ENCODE measurements at places on chromosomes 13 and 19.

DNA sequence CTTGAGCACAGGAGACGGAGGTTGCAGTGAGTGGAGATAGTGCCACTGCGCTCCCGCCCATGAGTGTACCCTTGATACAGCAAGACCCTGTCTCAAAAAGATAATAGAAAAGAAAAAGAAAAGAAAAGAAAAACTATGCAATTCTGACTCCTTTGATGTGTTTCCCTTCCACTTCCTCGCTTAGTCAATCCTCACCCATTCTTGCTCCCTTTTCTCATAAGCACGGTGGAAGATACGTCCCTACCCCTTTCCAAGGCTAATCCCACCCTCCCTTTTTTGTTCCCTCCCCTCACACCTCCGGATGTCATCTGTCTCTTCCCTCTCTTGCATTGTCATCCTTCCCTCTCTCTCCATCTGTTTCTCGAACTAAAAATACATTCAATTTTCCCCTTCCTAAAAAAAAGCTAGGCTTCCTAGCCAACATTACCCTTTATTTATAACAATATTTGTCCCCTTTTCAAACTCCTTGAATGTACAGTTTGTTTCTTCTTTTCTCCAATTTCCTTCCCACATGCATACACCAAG lies 40.5 kb upstream of the ITM2B start:
- DNase-seq, result no peak

DNA sequence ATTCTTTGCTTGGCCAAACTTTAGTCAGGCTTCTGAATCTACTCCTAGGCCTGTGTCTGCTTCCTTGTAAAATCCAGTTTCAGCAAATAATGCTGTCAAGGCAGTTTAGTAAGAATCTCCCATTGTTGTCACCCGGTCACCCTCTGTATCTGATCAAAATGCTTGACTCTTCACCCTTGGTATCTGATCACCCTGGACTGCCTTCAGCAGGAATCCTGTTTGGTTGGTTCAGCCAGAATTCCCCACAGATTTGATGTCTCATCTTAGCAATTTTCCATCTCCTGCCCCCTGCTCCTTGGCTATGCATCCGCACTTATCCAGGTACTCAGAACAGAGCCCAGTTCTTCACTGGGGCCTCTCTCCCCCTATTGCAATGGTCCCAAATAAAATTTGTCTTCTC lies 172.4 kb upstream of the UBL3 start:
- DNase-seq, result no peak

DNA sequence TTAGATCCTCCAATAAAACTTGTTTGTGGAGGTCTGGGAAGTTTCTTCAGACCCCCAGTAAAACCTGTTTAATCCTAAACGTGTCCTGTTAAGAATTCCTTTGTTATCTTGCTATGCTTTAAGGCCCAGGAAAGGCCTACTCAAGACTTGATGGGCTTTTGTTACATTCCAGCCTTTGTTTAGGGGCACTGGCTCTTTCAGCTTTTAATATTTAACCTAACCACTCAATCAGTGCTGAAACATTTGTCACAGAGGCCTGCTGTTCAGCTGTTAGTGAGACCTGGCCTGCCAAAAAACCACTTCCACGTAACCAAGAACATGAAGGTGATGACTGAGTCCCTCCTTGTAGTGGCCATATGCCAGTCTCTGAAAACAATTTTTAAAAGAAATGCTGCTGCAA lies 41.7 kb downstream of the PCDH17 start:
- DNase-seq, result no peak

DNA sequence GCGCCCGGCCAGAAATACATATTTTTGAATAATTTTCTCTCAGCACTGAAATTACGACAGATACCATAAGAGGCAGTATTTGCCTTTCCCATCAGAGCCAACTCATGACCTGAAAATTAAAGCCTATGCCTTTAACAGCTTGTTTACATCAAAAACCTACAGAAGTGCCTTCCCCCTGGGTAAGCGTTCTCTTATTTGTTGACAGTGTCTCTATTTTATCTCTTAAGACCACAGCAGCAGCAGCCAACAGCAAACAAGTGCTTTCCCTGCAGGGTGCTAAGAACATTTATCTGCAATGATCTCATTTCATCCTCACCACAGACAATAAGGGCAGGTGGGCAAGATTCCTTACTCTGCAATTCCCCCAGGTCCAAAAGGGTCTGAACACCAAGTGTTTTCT lies 6.0 kb downstream of the AKAP8L start:
- no peak for DNase-seq

DNA sequence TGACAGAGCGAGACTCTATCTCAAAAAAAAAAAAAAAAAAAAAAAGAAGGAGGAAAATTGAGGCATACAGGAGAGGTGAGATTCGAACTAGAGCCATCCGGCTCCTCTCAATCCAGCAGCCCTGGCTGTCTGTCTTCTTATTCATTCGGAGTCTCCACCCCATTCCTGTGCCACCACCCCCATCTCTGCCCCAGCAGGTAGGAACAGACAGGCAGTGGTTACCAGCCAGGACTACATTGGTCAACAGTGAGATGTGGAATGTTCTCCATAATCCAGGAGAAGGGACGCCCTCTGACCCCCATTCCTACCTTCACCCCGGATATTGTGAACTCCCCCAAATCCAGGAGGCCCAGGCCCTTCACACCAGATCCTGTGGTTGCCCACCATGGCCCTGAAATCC lies 6.6 kb upstream of the S1PR2 start:
- no peak for DNase-seq

GRCh38 chr13:23621316-23621645 lies 51.1 kb downstream of the TNFRSF19 start:
- DNase-seq, result no peak

GRCh38 chr13:23794267-23795161 lies 94.7 kb downstream of the MIPEP start:
- DNase-seq, result no peak

Measured in activated T-helper 1 cell treated with Interleukin-2 at 50 U/mL for 16 hours (primary cell).